ENCODE measurements at places on chromosomes 6 and 20.

- no peak for DNase-seq
These were observed 46.5 kb downstream of the SMLR1 start for GRCh38 chr6:130873746-130874145.

GRCh38 chr20:607476-607875 is 2.6 kb downstream of the TCF15 start:
- no peak for DNase-seq

- no peak for DNase-seq
These were observed 84.8 kb downstream of the TRMT11 start for GRCh38 chr6:126071000-126071647.

GRCh38 chr20:33826270-33826897 is 15.2 kb downstream of the CHMP4B start:
- DNase-seq = no peak

DNA sequence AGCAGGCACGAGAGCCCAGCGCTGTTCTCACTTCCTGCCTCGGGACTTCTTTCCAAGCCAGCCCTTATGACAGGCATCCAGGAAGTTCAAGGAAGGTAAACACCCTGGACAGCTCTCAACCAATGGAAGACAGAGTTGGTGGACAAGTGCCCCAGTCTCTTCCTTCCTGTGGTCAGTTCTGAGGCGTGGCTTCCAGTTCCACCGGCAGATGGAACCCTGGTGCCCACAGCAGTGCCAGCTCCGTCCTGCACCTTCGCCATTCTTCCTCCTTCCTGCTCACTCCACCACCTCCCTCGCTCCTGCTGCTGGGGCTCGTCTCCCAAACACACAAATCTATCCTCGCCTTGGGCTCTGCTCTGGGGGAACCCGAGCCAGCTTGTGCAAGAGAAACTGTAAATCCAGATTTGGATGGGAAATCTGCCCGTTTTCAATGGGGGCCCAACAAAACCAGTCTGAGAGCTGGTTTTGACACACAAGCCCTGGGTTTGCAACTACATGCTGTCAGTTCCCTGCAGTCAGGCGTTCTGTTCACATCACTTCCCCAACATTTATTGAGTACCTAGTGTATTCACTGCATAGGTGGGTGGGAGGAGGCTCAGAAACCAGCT is 162.7 kb downstream of the GRM4 start:
- no peak for DNase-seq

- DNase-seq = no peak
These were observed 85.9 kb downstream of the SMOC2 start for GRCh38 chr6:168526841-168527281.

GRCh38 chr6:139841794-139842215 is 467.4 kb upstream of the CITED2 start:
- no peak for DNase-seq

GRCh38 chr6:72776456-72776855 is 154.6 kb downstream of the KCNQ5 start:
- no peak for DNase-seq

DNA sequence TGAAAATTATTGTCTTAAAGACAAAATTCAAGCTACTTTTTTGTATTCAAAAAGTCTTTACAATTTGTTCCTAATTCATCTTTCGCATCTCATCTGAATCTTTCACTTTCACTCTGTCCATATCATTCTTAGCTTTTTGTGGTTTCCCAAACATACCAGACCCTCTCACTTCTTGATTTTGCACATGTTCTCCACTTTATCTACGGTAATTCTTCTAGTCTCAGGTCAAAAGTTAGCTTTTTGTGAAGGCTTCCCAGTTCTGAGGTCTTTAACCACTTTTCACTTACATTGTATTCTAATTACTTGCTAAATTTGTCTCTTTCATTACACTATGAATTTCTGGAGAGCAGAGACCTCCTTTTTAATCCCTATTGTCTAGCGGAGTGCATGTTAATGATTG is 34.6 kb upstream of the EPHA7 start:
- no peak for DNase-seq

GRCh38 chr6:2314641-2315040 is 69.2 kb upstream of the GMDS start:
- DNase-seq = no peak

DNA sequence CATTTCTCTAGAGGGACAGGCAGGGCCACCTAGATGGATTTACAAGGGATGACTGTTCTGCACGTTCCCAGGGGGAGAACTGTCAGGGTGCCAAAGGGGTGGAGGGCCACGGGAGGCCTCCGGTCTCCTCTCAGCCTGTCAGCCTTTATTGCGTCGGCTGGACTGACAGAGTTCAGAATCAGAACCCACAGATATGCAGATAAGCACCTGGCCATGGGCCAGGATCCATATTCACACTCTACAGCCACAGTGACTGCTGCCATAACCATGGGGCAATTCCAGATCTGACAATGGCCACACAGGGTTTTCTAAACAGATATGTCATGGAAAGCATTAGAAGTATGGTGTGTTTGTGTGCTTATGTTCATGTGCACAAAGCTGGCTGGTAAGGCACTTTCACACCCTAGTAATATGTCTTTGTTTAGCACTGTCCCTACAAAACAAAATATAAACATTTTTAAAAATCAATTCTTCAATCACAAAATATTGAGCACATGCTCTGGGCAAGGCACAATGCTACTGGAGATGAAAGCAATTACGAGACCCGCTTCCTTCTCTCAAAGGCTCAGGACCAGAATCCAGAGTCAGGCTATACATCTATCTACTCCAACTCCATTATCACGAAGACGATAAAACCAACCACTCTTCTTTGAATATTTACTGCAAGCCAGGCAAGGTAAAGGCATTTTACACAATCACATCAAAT is 29.1 kb downstream of the TRAM2 start:
- DNase-seq = no peak

DNA sequence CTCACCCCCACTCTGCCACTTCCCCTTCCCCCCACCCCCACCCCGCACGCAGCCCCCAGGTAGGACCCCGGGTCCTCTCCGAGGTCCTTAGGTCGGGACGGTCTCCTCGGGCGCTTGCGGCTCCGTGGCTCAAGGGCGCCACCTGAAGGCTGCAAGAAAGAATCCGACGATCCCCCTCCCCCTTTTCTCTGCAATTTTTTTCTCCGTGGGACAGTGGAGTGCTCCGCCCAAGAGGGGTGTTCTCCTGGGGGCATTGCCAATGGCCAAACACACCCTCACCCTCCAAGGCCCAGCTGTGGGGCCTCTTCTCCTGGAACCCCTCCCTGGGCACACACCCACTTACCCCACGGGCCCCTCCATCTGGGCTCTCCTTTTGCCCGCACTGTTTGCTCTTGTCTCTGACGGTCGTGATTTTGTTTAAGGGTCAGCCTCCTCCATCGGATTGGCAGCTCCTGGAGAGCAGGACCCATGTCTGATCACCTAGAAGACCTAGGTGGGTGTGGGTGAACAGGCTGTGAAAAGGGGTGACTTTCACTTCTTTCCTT is 1.1 kb upstream of the TMEM74B start:
- peak; percentile 67 for DNase-seq

DNA sequence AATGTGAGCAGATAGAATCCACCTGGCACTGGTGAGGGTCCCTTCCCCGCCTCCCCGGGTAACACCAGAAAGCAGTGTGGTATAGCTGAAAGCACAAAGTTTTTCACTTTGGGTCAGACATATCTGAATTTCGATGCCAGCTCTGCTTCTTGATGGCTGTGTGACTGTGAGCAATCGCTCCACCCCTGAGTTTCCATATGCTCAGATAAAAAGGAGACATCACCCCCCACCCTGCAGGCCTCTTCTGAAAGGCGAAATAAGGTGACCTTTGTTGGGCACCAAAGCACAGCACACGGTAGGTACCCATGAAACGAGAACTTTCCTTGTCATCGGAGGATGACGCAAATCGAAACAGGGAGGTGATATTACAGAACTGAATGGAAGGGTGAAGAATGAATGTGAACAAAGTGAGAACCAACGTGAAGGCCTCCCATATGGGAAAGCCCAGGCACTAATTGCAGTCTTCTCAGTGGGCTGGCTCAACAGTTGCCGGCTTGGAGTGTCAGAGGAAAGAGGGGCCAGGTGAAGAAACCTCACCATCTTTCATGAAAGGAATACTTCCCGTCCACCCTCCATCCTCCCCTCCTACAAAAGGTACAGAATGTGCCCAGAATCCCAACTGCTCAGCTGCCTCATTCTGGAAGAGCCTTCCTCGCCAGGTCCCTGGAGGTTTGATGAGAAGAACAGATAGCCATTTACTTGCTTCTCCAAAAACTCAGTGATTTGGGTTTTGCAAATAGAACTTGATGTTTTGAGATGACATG is 61.8 kb downstream of the NFATC2 start:
- DNase-seq = peak; percentile 66

DNA sequence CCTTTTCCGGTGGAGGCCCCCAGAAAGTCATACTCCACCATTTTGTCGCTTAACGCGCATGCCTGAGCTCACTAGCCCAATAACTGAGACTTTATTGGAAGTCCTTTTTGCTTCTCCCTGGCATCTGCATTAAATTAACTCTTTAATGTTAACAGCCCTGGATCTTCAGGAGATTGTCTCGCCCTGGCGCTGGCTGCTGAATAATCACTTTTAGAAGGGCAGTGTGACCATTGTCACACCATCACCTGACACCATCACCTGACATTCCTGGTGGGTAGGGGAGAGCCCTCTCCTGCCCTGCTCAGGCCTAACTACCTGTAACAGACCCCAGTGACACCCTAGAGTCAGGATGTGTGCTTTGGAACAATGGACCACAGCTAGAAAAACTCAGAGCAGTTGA is 115.5 kb upstream of the SNX9 start:
- DNase-seq = no peak

DNA sequence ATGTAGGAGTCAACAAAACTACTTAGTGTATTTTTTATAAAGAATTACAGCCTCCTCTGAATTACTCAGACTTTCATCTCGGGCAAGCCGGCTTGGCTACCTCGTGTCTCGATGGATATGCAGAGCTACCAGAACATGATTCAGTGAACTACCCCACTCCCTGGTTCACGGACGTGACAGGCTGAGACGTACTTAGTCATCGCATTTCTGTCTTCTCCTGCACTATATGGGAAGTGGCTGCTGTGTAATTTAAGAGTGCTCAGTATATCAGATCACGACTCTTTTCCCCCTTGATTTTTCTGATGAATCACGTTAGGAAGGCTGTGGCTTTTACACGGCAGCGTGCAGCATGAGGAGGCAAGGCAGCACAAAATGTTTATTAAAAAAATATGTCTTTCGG is 302.7 kb upstream of the ZFP64 start:
- DNase-seq = peak; percentile 48

DNA sequence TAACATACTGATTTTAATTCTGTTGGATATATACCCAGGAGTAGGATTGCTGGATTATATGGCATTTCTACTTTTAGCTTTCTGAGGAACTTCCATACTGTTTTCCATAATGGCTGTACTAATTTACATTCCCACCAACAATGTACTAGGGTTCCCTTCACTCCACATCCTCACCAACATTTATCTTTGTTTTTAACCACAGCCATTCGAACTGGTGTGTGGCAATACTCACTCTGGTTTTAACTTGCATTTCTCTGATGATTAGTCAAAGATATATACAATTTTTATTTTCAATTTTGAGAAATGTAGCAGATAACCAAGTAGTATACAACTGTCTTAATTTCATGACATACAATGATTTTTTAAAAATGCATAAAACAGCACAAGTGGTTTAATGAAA is 30.3 kb upstream of the ADGRG6 start:
- no peak for DNase-seq

DNA sequence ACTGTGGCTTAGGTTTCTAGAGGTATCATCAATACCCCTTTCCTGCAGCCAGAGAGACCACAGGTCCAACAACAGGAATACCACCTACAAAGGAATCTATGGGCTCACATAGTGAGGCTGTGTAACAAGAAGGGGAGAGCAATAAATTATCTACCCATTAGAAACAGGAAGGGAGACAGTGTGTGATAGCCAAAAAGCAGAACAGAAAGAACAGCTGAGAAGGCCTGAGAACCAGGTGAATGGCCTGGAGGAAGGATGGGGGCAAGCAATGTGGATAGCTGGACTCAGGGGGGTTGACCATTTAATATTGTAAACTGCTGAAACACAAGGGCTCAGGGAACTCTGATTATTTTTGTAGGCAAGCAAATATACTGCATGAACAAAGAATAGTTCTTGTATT is 628.2 kb downstream of the COL12A1 start:
- DNase-seq = no peak

DNA sequence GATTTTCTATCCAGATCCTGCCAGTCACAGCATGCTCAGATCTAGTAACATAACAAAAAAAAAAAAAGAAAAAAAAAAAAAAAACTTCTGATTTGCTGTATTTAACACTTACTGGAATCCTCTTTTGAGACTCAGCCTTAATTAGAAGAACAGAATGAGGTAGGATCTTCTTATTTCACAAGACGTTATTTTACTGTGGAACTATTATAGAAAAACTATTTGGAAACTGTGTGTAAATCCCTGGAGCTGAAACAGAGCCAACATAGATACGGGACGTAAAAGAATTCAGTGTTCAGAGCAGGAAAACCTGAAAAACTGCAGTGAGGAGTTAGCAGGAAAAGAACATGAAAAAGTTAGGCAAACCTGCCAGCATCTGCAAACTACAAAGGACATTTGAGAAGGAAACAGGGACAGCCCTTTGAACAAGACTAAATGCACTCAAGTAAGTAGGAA is 3.4 kb upstream of the ZNF217 start:
- no peak for DNase-seq

- no peak for DNase-seq
These were observed 161.3 kb downstream of the PKHD1 start for GRCh38 chr6:51926125-51926524.

- no peak for DNase-seq
These were observed 97.8 kb upstream of the JAG1 start for GRCh38 chr20:10771435-10772140.

DNA sequence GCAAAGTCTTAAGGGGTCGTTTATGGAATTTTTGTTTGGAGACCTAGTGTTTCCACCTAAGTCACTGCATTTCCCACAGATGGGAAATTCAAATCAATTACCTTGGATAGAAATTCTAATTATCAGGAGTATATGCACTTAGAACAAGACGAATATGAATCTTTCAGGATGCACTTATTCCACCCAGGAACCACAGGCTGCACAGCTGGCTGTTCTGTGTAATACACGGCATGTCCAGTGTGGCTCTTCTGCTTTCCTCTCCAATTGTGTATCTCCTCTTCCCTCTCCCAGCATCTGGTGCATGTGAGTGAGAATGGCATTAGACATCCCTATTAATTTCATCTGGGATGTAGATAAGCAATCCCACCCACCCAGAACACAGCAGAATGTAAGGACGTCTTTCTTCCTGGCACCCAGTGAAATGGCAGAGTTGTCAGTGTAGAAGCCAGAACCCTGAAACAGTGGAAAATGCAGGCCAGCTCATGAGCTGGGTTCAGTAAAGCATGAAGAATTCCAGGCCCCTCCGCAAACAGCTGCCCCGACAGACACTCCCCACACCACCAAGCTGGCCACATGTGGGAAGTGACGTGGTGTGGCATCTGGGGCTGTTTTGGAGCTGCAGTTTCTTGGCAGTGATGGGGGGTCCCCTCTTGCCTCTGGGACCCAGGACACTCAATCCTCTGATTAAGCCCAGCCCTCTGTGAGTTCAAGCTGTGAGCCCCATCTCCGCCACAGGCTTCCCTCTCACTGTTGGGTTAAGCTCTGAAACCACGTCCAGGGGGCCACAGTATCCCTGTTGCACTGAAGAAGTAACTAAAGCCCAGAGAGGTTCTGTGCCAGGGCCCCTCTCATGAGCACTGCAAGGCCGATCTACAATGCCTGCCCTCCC is 180.1 kb upstream of the CST7 start:
- DNase-seq = no peak
